ENCODE measurements at places on chromosomes 12 and 14.

GRCh38 chr12:127035011-127035879 lies 1231.7 kb upstream of the TMEM132C start:
- DNase-seq, result no peak

DNA sequence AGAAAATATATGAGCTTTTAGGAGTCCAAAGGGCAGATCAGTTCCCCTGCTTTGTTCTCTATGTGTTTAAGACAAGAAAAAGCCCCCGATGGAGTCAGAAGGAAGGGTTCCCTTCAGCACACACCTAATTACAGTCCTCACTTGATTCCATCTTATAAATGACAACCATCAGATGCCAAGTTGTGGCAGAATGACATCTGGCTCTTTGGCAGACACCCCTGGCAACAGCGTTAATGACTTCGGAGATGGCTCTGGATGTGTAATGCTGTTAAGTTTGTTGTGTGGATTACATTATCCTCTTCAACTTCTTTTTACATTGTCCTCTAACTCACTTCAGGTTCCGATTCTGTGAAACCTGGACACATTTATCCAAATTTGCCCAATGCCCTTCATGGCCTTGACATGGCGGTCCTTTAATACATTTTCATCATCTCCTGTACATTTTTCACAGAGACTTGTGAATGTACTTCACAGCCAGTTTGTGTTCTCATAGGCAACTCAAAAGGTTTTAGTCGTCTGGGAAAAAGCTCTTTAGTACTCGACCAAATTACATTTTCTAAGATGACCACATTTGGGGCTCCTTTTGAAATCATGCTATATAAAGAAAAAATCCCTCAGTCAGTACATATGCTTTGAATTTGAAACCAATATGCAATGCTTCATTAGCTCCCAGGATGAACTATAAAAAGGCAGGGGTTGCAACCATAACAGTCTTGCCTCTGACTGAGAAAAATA lies 667.8 kb downstream of the NOVA1 start:
- DNase-seq, result no peak

DNA sequence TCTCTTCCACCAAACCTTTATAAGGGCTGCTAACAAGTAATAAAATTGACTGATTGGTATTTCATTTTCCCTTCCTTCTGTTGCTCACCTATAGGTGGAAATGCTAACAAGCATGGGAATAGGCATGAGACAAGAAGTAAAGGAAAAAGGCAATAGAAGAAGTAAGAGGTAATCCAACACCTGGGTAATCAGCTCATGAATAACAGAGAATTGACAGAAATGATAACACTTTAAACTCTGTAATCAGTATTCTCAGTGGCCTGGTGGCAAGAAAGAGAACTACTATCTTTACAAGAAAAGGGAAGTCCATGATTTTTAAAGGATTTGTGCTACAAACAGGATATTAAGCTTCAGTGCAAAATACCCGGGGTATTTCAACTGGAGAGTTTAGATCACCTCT lies 737.8 kb downstream of the RERGL start:
- DNase-seq, result no peak

- no peak for DNase-seq
Measured at GRCh38 chr12:127008755-127009403, 1258.1 kb upstream of the TMEM132C start.

- DNase-seq, result no peak
Measured at GRCh38 chr12:114682785-114683708, 928 bp downstream of the TBX3 start.

Measured in stimulated activated CD4-positive, alpha-beta T cell treated with anti-CD3 and anti-CD28 coated beads, TNF-alpha, amount 100 ng/mL, for 24 hours (primary cell).